Osteoblast (primary cell): ENCODE measurements at places on chromosomes 2 and 18. TPM values are rescaled to one million over a fixed set of nuclear protein-coding genes. Genes with fewer than 3 reads are reported as not detected.

- H3K36me3 ChIP-seq: peaks cover 27% of the 10 kb centered on the region
- H3K27ac ChIP-seq: peak overlapping the region; percentile 82
- H3K4me3 ChIP-seq: no peak overlapping the region
- H3K27me3 ChIP-seq: no peaks in the 10 kb centered on the region
- DNase-seq: no peak
Measured at GRCh38 chr2:237090906-237091305, 5.2 kb downstream of the COPS8 start.

- no peaks in the 10 kb centered on the region for H3K4me1 ChIP-seq
- no peaks in the 10 kb centered on the region for H3K36me3 ChIP-seq
- no peak overlapping the region for H3K4me3 ChIP-seq
- peaks cover 15% of the 10 kb centered on the region for H3K27me3 ChIP-seq
- no peak overlapping the region for H3K27ac ChIP-seq
- DNase-seq: no peak
Measured at GRCh38 chr2:176200971-176201370, 12.5 kb downstream of the HOXD1 start.

- H3K4me1 ChIP-seq: no peaks in the 10 kb centered on the region
- no peaks in the 10 kb centered on the region for H3K36me3 ChIP-seq
- no peak overlapping the region for H3K4me3 ChIP-seq
Measured at GRCh38 chr2:72947952-72948830, 30.9 kb downstream of the EMX1 start.

DNA sequence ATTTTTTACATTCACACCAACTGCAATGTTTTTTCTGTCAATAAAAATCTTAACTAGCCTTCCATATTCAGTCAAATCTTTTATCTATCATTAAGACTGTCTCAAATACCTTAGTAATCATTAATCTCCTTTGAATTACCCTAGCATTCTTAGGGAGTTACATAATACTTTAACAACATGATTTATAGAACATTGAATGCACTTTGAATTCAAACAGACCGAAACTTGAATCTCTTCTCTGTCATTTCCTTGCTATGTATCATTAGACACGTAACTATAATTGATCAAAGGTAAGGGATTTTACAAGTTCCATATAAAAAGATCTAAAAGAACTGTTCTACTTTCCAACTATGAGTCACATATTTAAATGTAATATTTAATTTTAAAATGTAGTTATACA is 330.9 kb downstream of the RIT2 start:
- no peaks in the 10 kb centered on the region for H3K4me1 ChIP-seq
- H3K36me3 ChIP-seq: no peaks in the 10 kb centered on the region
- H3K27me3 ChIP-seq: no peaks in the 10 kb centered on the region
- no peak for DNase-seq
- H3K27ac ChIP-seq: no peak overlapping the region

DNA sequence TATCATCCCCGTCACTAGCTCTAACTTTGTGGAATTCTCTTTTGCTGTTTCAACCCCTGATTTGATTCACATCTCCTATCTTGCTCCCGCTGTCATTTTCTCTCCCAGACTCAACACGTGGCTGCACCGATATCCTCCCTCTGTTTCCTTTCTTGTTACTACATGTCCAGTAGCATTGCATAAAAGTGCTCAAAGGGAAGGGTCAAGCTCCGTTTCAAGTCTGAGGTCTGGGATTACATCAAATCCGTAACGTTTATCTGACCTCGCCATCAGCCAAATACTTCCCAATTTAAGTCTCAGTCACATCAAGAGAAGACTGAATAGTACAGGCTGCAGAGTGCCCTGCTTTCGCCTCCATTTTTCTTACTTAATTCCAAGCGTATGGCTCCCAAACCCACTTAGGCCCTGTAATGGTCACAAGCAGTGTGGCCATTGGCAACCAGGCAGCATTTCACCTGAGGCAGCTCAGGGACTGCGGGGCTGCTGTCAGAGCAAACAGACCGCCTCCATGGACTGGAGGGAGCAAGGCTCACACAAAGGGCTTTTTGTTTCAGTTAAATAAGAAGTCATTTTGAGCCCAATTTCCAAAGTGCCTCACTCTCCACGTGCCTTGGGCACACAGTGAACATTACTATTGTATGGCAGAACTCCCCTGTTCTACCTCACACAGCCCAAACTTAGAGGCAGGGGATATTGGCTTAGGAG is 217.8 kb downstream of the BCL11A start:
- H3K27ac ChIP-seq: no peak overlapping the region
- H3K27me3 ChIP-seq: no peaks in the 10 kb centered on the region
- H3K36me3 ChIP-seq: no peaks in the 10 kb centered on the region
- no peaks in the 10 kb centered on the region for H3K4me1 ChIP-seq
- H3K4me3 ChIP-seq: no peak overlapping the region

GRCh38 chr2:641872-642815 is 35.1 kb downstream of the TMEM18 start:
- H3K27me3 ChIP-seq: peaks cover 3% of the 10 kb centered on the region
- H3K36me3 ChIP-seq: no peaks in the 10 kb centered on the region
- H3K4me1 ChIP-seq: no peaks in the 10 kb centered on the region
- H3K27ac ChIP-seq: no peak overlapping the region

DNA sequence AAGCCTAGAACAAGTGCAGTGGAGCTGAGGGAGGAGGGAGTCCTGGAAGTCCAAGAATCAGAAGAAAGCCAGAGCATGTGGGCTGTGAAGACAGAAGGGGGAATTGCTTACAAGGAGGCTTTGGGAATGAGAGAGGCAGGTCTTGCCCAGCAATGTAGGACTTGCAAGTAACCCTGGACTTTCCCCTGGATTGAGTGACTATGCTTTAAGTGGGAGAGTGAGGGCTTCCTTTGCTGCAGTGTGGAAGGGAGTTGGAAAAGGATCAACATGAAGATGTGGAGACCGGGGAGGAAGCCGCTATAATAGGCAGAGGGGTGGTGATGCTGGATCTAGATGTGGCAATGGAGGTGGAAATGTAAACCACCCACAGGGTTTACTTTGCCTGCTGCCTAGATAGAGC is 13.8 kb upstream of the SCYGR1 start:
- H3K27ac ChIP-seq: no peak overlapping the region
- no peaks in the 10 kb centered on the region for H3K36me3 ChIP-seq
- DNase-seq: no peak
- H3K27me3 ChIP-seq: no peaks in the 10 kb centered on the region
- peaks cover 4% of the 10 kb centered on the region for H3K4me1 ChIP-seq

- peak; percentile 94 for DNase-seq
- no peaks in the 10 kb centered on the region for H3K27me3 ChIP-seq
- H3K4me1 ChIP-seq: peaks cover 9% of the 10 kb centered on the region
- H3K36me3 ChIP-seq: no peaks in the 10 kb centered on the region
Measured at GRCh38 chr2:32882816-32883810, 63.6 kb upstream of the LTBP1 start.

DNA sequence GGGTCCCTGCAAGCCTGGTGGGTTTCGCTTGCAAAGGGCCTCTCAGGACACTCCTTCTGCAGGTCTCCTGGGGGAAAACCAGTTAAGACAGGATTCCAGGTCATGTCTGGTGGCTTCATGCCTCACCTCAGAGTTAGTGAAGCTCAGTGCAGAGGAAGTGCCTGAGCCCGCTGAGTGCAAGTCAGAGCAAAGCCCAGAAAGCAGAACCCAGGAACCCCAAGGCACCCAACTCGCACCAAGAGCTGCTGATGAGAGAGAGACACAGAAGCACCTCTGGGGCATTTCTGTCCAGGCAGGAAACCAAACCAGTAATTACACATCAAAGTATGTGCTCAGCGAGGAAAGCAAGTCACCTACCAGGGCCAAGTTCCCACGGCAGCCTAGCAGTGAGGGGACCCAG is 78.4 kb downstream of the ARHGEF4 start:
- no peak overlapping the region for H3K27ac ChIP-seq
- no peaks in the 10 kb centered on the region for H3K36me3 ChIP-seq
- peaks cover 7% of the 10 kb centered on the region for H3K27me3 ChIP-seq
- no peak overlapping the region for H3K4me3 ChIP-seq
- no peak for DNase-seq
- H3K4me1 ChIP-seq: no peaks in the 10 kb centered on the region

DNA sequence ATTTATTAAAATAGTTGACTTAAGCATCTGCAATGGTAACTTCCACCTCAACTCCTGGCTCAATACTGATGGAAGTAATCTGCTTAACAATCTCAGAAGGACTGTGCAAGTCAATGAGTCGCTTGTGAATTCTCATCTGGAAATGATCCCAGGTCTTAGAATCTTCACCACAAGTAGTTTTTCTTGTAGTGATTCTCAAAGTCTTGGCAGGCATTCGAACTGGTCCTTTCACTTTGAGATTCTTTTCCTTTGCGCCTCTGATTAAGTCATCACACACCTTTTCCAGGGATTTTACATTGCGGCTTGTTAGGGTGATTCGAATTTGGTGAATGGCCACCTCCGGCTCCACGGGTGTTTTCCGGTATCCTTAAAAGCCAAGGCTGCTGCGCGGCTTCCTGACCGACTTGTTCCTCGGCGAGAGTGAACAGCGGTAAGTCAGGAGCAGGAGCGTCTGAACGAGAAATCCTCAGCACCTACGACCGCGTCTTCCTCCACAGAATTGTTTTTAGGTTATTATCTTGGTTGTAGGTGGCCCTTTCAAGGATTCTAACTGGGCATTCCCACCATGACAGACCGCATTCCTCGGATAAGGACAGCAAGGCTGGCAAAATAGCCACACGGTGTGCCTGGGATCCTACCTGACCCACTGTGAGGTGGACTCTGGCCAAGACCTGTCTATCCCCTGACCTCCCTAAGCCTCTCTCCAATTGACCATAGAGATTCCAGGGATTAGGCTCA is 23.8 kb upstream of the SLC20A1 start:
- DNase-seq: peak; percentile 41
- H3K27ac ChIP-seq: peak overlapping the region; percentile 78
- H3K4me1 ChIP-seq: peaks cover 35% of the 10 kb centered on the region
- peak overlapping the region; percentile 23 for H3K4me3 ChIP-seq

DNA sequence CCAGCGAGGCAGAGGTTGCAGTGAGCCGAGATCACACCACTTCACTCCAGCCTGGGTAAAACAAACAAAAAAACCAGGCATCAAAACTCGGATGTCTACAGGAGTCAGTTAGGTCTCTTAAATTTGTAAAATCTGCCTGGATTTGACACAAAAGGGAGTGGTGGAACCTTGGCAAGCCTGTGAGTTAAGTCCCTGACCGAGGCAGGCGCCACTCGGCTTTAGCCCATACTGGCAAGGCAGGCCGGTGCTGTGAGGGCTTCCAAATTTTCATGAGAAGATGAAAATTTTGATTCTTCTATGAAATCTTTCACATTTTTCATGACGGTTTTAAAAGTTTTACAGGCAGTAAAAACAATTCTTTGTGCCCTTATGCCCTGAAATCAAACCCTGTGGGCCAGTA is 165.8 kb downstream of the FMNL2 start:
- no peaks in the 10 kb centered on the region for H3K27me3 ChIP-seq
- H3K4me1 ChIP-seq: peaks cover 32% of the 10 kb centered on the region
- DNase-seq: no peak
- no peaks in the 10 kb centered on the region for H3K36me3 ChIP-seq
- no peak overlapping the region for H3K4me3 ChIP-seq
- no peak overlapping the region for H3K27ac ChIP-seq

- H3K27me3 ChIP-seq: peaks cover 9% of the 10 kb centered on the region
- H3K27ac ChIP-seq: peak within 1 kb of the TSS; percentile 77
- no peaks in the 10 kb centered on the region for H3K36me3 ChIP-seq
Measured at GRCh38 chr2:147844697-147845410, at the start of gene ACVR2A. Gene ACVR2A (plus strand): TSS chr2:147845029. CDS start chr2:147845153, 124 bp downstream.

DNA sequence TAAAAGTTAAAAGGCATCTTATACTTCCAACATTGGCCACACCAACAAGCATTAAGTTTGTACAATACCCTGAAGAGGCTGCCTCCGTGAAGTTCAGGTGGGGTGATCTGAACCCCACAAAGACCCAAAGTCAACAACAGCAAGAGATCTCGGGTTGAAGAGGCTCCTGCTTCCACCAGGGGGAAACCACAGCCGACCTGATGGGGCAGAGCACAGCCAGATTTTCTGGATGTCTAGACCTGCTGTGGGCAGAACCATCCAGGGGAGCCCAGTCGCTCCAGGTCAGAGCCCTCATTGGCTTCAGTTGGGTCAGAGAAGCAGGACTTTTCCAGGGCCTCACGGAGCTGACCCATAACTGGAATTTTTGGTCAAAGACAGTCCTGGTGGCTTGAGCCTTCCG is 66.5 kb upstream of the ACKR3 start:
- DNase-seq: no peak
- H3K4me1 ChIP-seq: no peaks in the 10 kb centered on the region
- H3K36me3 ChIP-seq: no peaks in the 10 kb centered on the region
- peaks cover 25% of the 10 kb centered on the region for H3K27me3 ChIP-seq
- H3K4me3 ChIP-seq: no peak overlapping the region

DNA sequence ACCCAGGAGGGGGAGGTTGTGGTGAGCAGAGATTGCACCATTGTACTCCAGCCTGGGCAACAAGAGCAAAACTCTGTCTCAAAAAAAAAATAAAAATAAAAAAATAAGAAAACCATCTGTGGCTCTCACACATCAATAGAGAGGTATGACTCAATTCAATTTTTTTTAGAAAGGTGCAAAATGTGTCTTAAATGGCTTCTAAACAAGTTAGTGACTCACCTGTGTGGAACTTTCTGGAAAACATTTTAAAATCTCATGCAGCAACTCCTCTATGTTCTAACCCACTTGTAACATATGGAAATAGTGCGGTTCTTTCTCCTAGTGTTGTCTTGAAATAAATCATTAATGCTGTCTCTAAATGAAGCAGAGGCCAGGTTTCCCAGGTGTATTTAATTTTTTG is 10.7 kb upstream of the SULT1C4 start:
- H3K4me3 ChIP-seq: no peak overlapping the region
- H3K27me3 ChIP-seq: no peaks in the 10 kb centered on the region
- no peaks in the 10 kb centered on the region for H3K36me3 ChIP-seq
- no peak overlapping the region for H3K27ac ChIP-seq

- no peaks in the 10 kb centered on the region for H3K27me3 ChIP-seq
- H3K36me3 ChIP-seq: no peaks in the 10 kb centered on the region
- DNase-seq: no peak
- peak overlapping the region; percentile 81 for H3K27ac ChIP-seq
- peak overlapping the region; percentile 12 for H3K4me3 ChIP-seq
Measured at GRCh38 chr2:28622101-28622499, 126.2 kb downstream of the PLB1 start.

GRCh38 chr2:29309090-29310029 is 194.1 kb downstream of the CLIP4 start:
- H3K4me1 ChIP-seq: no peaks in the 10 kb centered on the region
- no peak overlapping the region for H3K4me3 ChIP-seq
- H3K36me3 ChIP-seq: no peaks in the 10 kb centered on the region
- H3K27ac ChIP-seq: no peak overlapping the region

DNA sequence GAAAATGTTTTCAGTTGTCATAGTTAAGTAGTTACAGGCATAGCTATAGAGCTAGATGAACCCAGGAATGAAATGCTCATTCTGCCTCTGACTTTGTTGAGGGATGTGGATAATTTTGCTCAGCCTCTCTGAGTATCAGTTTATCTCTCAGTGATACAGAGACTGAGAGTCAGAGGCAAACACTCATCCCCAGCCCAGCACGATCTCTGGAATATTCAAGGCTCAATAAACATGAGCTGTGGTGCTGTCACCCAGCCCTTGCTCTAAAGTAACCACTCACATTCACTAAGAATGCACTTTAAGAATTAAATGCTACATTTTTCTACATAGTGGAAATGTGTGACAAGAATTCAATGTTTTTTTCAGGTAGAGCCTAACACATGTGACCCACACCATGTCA is 30.6 kb downstream of the TIMM21 start:
- H3K36me3 ChIP-seq: no peaks in the 10 kb centered on the region
- H3K4me1 ChIP-seq: no peaks in the 10 kb centered on the region

Gene KLHL29
- total RNA-seq: 1.5 and 3.3 TPM in 2 replicates

Gene ANKRD30B
- 6.9 and 11.5 TPM in 2 replicates for total RNA-seq

Gene SH3BP4
- 113 and 121 TPM in 2 replicates for total RNA-seq

Gene RSAD2
- total RNA-seq: 0.29 and 0.72 TPM in 2 replicates

Gene VAMP5
- 21.8 and 27.1 TPM in 2 replicates for total RNA-seq

Gene DNMT3A
- 14.7 and 18.5 TPM in 2 replicates for total RNA-seq

Gene BUB1
- 4.7 and 7.1 TPM in 2 replicates for total RNA-seq

Gene ADD2
- total RNA-seq: not detected in 2 replicates

Gene HOXD9
- total RNA-seq: 0.36 and 0.59 TPM in 2 replicates

Gene AMER3
- total RNA-seq: not detected in 2 replicates
